ENCODE measurements at places on chromosomes 12 and 14. TPM values are rescaled to one million over a fixed set of nuclear protein-coding genes. Genes with fewer than 3 reads are reported as not detected.

- DNase-seq: no peak
Observed at GRCh38 chr12:122072031-122072970, 6.3 kb upstream of the MLXIP start.

- DNase-seq: no peak
Observed at GRCh38 chr14:50023671-50024490, 92.5 kb downstream of the VCPKMT start.

The SRRM4 gene
- total RNA-seq: not detected

GRCh38 chr14:90611936-90612335 is 204.3 kb downstream of the TTC7B start:
- DNase-seq: no peak

DNA sequence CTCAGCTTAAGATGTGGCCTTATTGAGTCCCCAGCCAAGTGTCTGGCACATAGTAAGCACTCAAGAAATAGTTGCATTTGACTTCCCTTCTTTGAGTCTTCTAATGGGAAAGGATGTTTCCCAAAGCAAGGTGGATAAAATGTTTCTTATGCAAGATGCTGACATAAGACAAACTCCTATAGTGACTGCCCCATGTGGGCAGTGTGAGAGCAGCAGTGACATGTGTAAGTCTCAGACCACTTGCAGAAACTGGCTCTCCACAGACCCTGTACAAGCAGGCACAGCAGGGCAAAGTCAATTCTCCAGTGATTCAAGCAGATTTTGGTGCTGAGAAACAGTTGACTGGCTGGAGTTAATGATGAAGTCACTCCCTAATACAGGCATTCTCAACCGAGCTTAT is 255.3 kb downstream of the ANO2 start:
- DNase-seq: no peak

DNA sequence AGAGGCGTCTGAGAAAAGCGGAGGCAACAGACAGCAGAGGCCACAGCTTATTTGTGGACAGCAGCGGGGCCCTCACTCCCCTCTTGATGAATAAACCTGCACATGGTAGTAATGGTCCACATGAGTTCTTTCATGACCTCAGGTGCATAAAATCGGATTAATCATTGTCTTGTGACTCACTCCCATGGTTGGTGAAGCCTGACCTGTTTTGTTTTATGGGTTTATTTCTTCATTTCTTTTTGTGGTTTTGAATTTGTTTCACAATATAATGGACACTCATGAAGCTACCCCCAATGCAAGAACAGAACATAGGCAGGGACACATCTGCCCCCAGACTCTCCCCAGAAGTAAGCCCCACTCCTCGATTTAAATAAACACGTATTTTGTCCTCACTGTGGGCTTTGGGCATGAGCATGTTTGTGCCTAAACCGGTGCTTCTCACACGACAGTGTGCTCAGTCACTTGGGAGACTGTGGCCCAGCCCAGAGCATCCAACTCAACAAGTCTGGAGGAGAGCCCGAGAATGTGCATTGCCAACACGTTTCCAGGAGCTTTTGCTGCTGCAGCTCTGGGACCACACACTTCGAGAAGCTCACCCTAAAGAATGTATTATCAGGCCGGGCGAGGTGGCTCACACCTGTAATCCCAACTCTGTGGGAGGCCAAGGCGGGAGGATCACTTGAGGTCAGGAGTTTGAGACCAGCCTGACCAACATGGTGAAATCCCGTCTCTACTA is 116.1 kb downstream of the SCARB1 start:
- no peak for DNase-seq

The DEGS2 gene
- total RNA-seq: 4.9 TPM

DNA sequence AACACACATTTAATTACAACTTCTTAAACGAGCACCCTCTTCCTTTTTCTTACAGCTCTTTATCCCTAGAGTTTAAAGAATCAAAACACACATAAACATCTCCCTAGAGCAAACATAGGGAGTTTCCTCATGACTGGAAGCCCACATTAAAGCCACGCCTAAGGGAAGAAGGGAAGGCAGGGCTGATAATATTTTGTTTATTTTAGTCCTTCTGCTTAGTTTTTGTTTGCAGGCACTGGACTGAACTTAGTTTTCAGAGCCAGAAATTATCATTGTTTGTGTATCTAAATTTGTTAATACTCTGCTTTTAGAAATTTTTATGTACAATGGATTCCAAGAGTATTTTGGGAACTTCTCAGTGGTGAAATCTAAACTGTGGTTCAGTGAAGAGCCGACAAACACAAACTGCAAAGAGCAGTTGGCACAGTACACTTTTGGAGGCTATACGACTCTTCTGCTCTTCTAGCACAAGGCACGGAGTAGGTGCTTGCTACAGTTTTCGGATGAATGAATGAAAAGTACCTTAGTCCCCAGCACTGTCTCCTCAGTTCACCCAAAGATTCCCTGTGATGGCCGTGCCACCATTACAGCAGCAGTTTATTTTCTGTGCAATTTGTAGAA is 17.6 kb upstream of the AMIGO2 start:
- no peak for DNase-seq

GRCh38 chr12:7951671-7952070 is 15.7 kb upstream of the SLC2A3 start:
- DNase-seq: no peak

The SLC22A17 gene
- 3.2 TPM for total RNA-seq

The OR6C2 gene
- not detected for total RNA-seq

DNA sequence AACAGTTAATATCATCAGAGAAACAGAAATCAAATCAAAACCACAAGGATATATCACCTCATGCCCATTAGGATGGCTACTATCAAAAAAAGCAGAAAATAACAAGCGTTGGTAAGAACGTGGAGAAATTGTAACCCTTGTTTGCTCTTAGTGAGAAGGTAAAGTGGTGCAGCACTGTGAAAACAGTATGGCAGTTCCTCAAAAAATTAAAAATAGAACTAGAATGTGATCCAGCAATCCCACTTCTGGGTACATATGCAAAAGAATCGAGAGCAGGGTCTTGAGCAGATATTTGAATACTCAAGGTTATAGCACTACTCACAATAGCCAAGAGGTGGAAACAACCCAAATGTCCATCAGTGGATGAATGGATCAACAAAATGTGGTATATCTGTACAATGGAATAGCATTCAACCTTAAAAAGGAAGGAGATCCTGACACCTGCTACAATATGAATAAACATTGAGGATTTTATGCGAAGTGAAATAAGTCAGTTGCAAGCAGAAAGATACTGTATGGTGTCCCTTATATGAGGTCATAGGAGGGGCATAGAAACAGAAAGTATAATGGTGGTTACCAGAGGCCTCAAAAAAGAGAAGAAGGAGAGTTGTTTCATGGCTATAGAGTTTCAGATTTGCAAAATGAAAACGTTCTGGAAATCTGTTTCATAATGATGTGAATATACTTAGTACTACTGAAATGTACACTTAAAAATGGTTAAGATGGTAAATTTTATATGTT is 131.0 kb upstream of the EEA1 start:
- no peak for DNase-seq

DNA sequence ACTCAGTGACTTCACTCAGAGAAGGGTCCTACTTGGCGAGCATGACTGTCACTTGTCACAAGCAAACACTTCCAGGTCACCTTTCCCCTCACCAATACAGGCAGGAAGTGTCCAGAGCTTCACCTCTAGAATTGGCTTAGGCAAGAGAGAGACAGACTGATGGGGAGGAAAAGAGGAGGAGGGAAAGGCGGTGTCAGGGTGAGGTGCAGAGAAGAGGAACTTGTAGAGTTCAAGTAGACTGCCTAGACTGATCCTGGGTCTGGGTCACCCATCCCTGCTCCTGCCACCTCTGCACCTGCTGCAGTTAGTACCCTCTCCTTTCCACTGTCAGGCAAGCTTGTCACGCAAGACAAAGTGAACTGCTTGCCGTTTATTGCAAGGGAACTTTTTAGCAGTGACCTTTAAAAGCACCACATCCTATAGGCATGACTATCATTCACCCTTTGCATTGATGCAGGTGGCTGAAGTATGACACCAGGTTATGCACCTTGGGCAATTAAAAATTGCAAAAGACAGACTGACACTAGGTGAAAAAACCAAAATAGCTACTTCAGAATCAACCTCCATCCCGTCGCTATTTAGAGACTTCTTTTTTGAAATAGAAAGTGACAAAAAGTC is 292.4 kb downstream of the SYT1 start:
- no peak for DNase-seq

DNA sequence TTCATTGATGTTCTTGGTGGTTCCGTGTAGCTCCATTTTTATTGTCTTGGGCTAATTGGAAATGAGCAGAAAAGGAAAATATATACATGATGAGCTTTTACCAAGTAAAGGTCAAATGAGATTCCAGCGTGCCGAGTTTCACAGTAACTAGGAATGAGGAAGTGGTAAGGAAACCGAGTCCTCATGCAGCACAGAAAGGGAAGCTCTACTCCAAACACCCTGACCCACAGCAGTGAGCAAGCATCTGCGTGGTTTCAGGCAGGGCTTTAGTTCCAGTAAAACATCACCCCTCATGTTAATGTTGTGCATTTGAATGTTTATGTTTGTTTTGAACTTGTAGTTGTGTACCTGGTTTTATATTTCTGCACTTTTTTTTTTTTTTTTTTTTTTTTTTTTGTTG is 208.0 kb downstream of the SLC41A2 start:
- no peak for DNase-seq

DNA sequence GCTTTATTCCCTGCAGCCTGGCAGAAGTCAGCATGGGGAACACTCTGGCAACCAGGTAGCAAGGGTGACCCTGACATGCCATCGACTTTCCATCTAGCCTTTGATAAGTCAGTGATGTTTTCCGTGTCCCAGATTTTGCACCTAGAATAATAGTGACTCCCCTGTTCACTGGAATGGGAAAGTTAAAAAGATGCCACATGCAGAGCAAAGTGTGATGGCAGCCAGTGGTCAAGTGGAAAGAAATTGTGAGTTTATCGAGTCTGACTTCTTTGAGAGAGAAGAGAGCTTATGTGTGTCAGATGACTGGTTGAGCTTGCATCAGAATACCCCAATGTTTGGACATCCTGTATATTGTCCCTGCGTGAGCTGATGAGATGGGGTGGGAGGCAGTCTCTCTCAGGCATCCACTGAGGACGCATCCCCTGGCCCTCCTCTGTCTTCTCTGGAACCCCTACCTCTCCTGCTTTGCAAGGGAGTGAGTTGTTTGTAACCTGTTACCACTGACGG is 148.5 kb downstream of the GCH1 start:
- no peak for DNase-seq

- no peak for DNase-seq
Observed at GRCh38 chr14:93538413-93538812, 107.7 kb downstream of the UNC79 start.

The MYF5 gene
- total RNA-seq: not detected

GRCh38 chr12:89618113-89618862 is 90.3 kb downstream of the ATP2B1 start:
- DNase-seq: no peak

The GPR84 gene
- not detected for total RNA-seq

- DNase-seq: no peak
Observed at GRCh38 chr12:517538-517937, 57.8 kb downstream of the B4GALNT3 start.

DNA sequence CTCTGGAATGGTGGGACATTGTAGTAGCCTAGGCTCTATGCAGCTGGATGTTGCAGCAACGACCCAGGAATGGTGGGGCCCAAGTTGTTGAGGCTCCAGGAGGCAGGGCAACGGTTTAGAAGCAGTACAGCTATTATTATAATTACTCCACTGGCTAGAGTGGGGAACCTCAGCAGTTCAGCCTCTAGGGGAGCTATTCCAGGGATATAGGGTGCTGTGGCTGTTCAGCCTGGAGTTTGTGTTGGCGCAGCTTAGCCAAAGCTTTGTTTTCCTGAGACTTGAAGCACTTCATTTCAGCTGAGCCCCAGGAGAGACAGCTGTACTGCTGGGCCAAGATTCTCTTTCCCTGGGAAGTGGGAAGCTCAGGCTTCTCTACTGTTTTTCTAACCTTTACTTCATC is 1023.0 kb upstream of the ATXN7L3B start:
- no peak for DNase-seq

- DNase-seq: peak; percentile 72
Observed at GRCh38 chr12:62724947-62725451, 210.0 kb downstream of the PPM1H start.

The RPGRIP1 gene
- 0.28 TPM for total RNA-seq

- no peak for DNase-seq
Observed at GRCh38 chr12:74780182-74780849, 242.7 kb downstream of the ATXN7L3B start.

GRCh38 chr12:67193704-67194103 is 75.5 kb upstream of the CAND1 start:
- DNase-seq: no peak

GRCh38 chr12:12628013-12628412 is 16.3 kb downstream of the CREBL2 start:
- no peak for DNase-seq

- DNase-seq: no peak
Observed at GRCh38 chr12:1803736-1804135, 16.6 kb upstream of the LRTM2 start.

The GPR135 gene
- 3.1 TPM for total RNA-seq

GRCh38 chr12:89529738-89530137 is 3.9 kb upstream of the POC1B start:
- DNase-seq: peak; percentile 41

The JDP2 gene
- 17.5 TPM for total RNA-seq

The CFAP54 gene
- total RNA-seq: 0.64 TPM
